Fibroblast of skin of left biceps (primary cell): ENCODE measurements at places on chromosomes 12 and 14.
A peak's percentile ranks its signal among the peaks of the same experiment; 100 is the strongest.

- DNase-seq: no peak
Observed at GRCh38 chr12:124030008-124030407, 57.0 kb downstream of the ZNF664 start.

- DNase-seq: no peak
Observed at GRCh38 chr12:70598467-70599193, 38.6 kb downstream of the PTPRB start.

DNA sequence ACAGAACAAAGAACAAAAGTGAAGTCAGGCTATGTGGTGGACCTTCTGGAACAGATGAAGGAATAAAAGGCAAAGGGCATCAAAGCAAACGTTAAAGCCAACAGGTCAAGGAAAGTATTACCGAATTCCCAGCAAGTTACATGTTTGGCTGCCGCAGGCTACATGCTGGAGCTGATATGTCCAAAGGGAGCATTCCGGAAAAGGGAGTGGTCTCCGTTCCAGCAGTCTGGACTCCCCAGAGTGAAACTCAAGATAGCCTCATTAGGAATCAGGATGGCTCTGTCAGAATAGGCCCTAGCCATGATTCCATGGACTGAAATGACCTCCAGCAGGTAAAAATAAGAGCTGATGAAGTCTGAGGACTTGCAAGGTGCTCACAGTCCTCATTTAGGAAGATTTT lies 379.8 kb upstream of the PRICKLE1 start:
- DNase-seq: no peak

DNA sequence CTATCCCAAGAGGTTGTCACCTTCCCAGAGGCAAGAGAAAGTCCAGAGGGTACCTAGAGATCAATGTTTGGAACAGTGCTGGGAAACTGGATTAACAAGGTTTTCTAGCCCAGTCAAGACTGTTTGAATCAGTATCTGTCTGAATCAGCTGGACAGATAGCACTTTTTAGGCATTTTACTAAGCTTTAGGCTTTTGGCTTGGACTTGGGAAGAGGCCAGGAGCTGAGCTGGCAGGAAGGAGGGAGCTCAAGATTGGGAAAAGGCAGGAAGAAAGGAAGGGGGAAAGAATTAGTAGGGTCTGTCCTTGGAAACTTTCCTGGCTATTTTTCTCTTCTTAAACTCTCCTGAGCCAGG lies 8.3 kb downstream of the IKZF4 start:
- DNase-seq: no peak

- no peak for DNase-seq
Observed at GRCh38 chr12:63220921-63221320, 69.9 kb upstream of the AVPR1A start.

DNA sequence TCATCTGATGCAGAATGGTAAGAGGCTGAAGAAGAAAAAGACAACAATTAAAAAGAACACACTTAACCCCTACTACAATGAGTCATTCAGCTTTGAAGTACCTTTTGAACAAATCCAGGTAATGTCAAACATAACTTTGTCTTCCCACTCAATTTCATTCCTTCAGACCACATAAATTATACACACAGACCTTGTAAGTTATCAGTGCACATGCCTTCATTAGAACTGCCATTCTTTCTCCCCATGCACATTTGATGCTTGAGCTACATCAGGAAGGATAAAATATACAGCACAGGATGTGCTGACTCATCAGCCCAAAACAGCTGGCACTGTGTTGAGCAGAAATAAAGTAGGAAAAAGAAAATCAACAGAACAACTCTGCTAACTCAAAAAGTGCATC lies 246.7 kb downstream of the PAWR start:
- no peak for DNase-seq

- DNase-seq: no peak
Observed at GRCh38 chr14:79351011-79351410, 860.3 kb downstream of the DIO2 start.

DNA sequence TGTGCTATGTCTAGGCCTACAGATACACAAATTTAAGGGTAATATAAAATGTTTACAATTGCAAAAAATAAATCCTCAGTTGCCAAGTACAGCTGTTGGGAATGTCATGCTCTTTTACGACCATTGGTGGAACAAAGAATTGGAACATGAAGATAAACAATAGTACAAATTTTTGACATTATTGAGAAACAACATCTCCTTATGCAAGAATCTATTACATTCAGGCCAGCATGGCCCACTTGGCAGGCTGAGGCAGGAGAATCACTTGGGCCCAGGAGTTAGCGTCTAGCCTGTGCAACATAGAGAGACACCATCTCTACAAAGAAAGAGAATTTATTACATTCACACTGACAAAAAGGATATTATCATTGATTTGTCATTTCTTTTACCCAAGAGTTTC lies 135.9 kb upstream of the NTF3 start:
- DNase-seq: no peak

DNA sequence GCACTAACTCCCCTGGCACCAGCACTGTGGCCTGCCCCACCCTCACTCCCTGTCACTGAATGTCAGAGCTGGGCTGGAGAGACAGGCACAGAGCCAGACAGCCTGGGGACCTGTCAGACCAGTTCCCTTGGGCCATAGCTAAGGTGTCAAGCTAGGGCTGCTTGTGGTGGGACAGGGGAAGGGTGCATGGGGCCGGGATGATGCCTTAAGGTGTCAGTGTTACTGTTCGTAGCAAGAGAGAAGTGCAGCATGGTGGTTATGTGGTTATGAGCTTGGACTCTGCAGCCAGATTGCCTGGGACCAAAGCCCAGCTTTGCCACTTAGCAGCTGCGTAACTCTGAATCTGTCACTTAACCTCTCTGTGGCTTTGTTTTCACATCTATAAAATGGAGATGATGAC lies 3.8 kb downstream of the RAPGEF3 start:
- DNase-seq: no peak

DNA sequence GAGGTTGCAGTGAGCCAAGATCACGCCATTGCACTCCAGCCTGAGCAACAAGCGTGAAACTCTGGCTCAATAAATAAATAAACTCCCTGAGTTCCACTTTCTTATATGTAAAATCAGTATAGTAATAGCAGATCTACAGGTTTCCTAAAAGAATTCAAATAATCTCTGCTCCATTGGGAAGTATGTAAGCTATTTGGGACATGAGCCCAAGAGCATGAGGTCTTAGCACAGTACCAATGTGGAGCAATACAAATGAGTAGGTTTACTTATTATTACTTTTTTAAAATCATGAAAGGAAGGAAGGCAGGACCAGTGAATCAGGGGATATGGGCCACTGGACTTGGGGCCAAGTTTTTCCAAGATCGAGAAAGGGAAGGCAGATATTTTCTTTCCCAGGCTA lies 216.9 kb upstream of the DIO2 start:
- no peak for DNase-seq

DNA sequence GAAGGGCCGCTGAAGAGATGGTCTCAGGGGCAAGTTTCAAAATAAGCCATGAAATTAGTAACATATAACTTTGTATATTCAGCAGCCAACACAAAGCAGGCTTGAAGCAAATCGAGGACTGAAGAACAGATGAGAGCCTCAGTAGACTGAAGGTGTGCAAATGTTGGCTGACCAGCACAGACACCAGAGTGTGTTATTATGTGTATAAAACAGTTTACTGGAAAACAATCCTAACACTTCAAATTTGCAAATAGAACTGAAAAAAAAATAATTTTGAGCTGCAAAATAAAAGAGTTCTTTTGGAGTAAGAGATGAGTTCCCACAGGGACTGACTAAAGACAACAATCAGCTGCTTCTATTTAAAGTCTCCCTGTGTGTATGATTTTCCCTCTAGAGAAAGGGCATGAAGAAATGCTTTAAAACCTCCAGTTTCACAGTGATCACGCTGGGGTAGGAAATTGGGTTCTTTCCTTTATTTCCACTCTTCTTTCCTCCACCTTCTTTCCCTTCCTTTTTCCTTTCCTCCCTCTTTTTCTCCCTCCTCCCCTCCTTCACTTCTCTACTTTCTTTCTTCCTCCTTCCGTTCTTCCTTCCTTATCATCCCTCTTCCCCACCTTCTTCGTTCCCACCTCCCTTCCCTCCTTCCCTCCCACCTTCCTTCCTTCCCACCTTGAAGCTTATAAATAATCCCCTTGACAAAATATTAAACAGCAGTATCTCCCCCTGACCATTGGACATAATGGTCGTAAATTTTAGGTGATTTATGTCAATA lies 383.9 kb upstream of the DCN start:
- DNase-seq: no peak

- DNase-seq: no peak
Observed at GRCh38 chr12:44229846-44230245, 394.0 kb downstream of the TMEM117 start.

DNA sequence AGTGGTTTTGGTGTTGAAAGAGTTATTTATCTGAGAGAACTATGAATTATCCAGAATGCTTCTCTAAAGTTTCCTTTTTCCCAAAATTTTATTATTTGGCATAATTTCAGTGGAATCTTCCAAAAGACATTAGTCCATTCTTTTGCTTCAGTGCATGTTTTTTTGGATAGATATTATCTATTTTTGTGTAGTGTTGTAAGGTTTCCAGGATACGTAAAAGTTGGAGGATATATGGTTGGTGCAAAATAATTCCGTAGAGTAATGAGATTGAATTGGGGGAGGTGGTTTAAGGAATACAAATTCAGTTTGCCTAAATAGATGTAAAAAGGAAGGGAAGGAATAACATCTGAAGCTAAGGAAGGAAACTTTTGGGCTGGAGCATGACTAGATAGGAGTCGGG lies 186.6 kb downstream of the RGS6 start:
- no peak for DNase-seq

GRCh38 chr12:84497819-84498218 lies 414.8 kb downstream of the SLC6A15 start:
- DNase-seq: no peak

DNA sequence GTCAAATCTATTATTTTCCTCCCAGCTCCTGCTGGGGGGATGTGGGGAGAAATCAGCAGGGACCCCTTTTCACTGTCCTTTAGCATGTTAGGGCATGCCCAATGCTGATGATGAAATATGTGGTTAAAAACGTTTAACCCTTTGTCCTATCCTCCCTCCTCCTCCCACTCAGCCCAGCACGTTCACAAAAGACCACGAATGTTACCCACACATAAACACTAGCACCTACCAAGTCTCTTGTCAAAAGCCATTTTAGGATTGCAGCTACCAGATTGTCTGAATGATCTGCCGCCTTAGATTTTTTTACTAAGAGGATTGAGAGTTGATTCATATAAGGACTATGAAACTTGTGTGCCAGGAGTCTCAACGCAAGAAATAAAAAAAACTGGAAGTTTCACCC lies 70.4 kb downstream of the TBK1 start:
- DNase-seq: peak; percentile 40
